NCI-H2107 (cell line): ENCODE measurements at places on chromosomes 1 and 21.

- DNase-seq, result no peak
Observed at GRCh38 chr1:79681382-79681781, 674.9 kb upstream of the ADGRL4 start.

- no peak for DNase-seq
Observed at GRCh38 chr1:235947989-235948388, 81.3 kb upstream of the LYST start.

- DNase-seq, result no peak
Observed at GRCh38 chr1:80403471-80403893, 1397.0 kb upstream of the ADGRL4 start.

DNA sequence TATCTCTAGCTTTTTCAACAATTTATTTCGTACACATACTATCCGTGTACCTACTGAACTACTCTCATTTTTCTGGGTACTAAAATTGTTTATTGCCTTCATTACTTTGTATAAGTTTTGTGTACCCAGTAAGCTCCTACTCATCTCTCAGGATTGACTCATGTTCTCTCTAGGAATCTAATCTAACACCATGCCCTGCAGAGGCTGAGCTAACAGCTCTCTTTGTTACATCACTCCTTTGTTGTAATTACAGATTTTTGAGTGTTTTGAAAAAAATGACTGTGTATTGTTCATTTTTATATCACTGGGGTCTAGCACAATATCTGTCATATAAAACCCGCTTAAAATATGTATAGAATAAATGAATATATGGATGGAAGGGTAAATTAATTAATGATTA, 167.1 kb downstream of the ATP6V1G3 start:
- no peak for DNase-seq

- no peak for DNase-seq
Observed at GRCh38 chr1:192513196-192513595, 62.4 kb upstream of the RGS1 start.

DNA sequence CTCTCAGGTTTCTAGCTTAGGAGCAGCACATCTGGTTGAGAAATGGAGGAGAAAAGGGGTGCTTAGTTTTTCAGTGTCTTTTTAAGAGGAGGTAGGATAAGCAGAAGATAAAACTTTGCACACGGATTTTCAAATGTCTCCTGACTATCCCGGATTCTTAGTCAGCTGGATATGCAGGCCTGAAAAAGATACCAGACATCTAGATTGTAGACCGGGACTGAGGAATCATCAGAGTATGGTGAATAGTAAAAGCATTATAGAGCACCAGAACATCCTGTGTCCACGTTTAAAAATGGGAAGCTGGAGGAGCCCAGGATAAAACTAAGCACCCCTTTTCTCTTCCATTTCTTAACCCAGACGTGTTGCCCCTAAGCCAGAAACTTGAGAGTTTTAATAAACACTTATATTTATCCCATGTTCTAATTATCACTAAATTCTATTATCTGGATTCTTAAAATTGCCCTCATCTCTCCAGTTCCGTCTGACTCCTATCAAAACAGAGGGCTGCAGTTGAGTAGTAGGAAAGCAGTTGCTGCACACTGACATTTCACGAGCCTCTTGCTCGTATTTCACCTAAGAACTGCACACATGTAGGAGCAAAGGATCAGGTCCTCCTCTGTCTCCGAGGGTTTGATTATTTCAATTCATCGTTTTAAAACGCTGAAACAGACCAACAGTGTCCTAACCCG, 609 bp downstream of the PIGK start:
- no peak for DNase-seq

DNA sequence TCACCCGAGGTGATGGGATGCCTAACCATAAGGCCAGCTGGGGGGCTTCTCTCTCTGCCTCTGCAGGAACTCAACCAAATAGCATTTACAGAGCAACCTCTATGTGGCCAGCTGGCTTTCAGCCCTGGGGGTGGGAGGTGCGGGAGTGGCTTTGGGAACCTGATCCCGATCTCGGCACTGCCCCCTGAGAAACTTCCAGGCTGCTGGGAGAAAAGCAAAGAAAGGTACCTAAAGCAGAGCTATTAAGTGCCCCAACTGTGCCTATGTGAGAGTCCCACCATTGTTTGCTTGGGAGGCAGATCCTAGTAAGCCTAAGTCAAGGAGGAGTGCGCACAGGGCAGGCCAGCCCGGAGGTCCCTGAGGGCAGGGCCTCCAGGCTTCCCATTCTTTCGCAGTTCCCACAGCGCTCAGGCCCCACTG, 7.0 kb downstream of the KRTCAP2 start:
- no peak for DNase-seq

GRCh38 chr1:117556341-117556740, 49.5 kb upstream of the TENT5C start:
- no peak for DNase-seq

DNA sequence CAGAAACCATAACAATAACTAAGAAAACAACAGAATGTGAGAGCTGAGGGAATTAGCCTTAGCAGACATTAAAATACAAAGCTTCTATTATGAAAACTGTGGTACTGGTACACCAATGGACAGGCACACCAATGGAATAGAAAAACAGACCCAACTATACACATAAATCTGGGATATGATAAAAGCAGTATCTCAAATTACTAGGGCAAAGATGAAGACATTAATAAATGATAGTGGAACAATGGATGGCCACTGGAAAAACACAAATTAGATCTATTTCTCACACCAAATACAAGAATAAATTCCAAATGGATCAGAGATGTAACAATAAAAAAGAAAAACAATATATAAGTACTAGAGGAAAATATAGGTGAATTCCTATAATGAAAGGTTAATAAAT, 65.4 kb upstream of the SLFNL1 start:
- DNase-seq, result no peak

DNA sequence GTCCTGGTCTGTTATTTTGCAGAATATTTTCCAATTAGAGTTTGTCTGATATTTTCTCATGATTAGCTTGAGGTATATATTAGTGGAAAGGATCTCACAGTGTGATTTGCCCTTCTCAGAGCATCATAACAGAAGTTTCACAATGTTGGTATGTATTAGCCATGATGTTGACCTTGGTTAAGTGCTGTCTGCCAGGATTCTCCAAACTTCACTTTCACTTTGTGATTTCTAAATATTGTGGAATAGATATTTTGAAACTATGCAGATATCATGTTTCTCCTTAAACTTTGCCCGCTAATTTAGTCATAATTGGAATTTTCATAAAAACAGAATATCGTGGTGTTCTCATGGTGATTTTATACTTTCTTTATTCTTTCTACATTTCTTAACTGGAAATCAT, 98.0 kb upstream of the DEPDC1 start:
- DNase-seq, result no peak

DNA sequence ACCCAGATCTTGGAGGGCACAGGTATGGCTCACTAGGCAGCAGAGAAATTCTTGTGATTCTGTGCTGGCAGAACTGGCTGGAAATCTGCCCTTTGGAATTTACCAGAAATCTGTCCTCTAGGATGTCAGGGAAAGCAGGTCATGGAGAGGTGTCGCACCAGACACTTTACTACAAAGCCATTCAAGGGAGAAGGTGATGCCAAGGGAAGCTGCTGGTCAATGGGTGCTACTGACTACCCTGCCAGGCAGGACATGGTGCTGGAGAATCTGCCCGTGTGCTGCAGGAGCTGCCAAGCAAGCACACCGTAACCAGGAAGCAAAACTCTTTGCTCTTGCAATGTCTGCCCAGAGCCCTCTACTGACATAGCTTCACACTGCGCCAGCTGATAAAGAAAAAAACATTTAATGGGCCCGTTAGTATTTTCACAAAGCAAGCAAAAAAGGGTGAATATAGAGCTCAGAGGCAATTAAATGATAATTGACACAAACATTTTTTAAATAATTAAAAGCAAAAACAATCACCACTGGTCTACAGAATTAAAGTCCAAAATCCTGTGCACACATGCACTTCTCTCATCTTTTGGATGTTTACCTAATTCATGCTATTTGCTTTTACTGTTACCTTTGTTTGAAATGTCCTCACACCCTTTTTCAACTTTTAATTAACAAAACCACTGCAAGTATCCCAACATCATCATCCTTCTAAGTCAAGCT, 7.2 kb upstream of the FBXO28 start:
- DNase-seq, result peak; percentile 31

- DNase-seq, result peak; percentile 99
Observed at GRCh38 chr21:39022466-39022862, 160.8 kb downstream of the PSMG1 start.

- no peak for DNase-seq
Observed at GRCh38 chr1:151689494-151689893, 27.1 kb downstream of the CELF3 start.

DNA sequence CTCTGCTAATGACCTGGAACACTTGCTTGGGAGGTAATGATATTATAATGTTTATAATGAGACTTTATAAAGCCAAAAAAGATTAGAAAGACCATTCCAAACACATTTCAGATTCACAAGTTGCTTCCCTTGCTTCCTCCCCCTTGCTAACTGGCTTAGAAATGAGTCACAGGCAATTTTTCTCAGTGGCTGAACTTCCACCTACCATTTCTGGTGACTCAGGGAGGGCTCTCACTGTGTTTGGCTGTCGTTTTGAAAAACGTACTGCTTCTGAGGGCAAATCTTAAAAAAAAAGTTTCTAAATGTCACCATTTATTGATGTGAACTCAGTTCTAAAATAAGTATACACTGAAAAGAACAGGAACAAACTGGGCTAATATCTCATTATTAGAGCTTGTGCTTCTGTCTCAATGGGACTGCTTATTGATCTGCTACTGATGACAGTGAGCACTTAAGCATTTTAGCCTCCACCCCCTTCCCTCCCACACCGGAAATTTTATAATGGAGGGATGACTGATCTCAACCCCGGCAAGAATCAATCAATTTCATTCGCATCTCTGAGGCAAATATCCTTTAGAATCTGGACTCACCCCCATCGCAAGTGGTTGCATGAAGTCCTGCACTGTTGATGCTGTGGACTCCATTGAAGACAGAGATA, 278.3 kb downstream of the KCTD3 start:
- no peak for DNase-seq

DNA sequence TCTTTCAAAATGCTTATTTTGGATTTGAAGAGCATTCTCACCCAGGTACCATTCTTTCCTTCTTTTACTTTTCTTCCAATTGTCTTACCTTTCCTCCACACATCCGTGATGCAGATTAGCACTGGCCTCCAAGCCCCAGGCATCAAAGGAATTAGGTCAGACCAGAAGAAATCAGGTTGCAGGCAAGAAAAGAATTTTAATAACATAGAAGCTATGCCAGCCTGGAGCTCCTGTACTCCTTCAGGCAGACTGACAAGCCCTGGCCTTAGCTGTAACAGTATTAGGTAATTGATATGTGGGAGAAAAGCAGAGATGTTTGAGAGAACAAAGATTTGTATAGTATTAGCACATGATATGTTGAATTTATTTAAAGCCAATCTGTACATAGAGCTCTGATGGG, 390.4 kb upstream of the ADGRL2 start:
- no peak for DNase-seq
